ENCODE measurements at places on chromosomes 1 and 21.

- no peak for DNase-seq
These were observed 7.9 kb downstream of the SAMD11 start for GRCh38 chr1:931380-932172.

- no peak for DNase-seq
These were observed 127.9 kb downstream of the CLIC6 start for GRCh38 chr21:34796518-34797200.

- peak; percentile 25 for DNase-seq
These were observed 89.0 kb downstream of the URB2 start for GRCh38 chr1:229714964-229715603.

- DNase-seq, result no peak
These were observed 272.0 kb downstream of the HHIPL2 start for GRCh38 chr1:222275729-222276465.

- no peak for DNase-seq
These were observed 88.0 kb downstream of the SPSB1 start for GRCh38 chr1:9380711-9381110.

GRCh38 chr1:203722909-203723308 lies 42.1 kb upstream of the LAX1 start:
- no peak for DNase-seq

DNA sequence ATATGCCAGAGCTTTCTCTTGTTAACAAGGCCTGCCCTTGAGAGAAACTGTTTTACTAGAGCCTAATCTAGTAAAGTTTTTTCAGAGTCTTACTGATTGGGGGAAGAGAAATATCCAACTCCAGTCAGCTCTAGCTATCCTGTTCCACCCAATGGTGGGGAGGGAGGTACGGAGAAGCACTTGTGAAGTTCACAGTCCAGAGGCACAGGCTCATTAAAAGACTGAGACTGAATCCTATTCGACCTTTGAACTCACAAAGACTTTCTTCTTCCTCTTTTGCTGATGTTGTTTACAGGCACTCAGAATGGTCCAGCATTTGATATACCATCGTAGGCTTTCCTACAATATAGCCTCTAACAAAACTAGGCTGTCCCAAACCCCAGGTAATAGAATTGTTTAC lies 15.5 kb upstream of the SFT2D2 start:
- no peak for DNase-seq

DNA sequence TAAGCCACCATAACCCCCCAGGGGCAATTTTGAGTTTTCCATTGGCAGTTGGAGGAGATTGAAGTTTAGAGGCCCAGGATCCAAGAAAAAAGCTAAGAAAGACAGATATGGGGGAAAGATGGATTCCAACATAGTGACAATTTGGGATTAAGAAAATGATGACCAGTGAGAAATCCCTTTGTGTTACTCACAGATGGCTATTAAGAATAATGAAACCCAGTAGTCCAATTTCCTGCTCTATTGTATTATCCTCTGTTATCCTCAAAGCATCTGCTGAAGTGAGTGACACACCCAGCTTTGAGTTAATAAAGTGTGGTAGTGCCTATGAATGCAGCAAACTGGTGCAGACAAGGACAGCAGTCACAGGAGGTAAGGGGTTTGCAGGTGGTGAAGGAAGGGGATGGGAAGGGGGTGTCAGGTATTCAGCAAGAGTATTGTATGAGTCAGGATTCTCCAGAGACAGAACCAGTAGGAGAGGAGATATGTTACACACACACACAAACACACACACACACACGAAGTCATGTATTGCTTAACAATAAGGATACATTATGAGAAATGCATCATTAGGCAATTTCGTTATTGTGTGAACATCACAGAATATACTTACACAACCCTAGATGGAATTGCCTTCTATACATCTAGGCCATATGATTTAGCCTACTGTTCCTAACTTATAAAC lies 112.4 kb upstream of the VANGL1 start:
- no peak for DNase-seq

DNA sequence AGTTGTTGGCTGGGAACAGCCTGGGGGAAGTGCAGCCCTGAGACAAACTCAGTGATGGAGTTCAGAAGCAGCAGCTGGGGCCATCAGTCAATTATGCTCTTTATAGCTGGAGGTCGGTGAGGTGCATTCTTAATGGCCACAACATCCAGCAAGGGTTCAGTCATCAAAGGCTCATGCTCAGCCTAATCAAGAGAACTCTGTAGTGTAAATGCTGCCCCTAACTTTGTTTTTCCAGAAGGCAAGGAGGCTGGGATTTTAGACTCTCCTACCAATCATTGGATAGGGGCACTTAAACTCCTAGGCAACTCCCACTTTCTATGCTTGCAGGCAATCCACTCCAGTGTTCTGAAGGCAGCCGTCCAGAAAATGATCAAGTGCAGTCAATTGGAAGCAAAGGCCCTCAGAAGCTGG lies 15.0 kb upstream of the RGS4 start:
- DNase-seq, result no peak

- DNase-seq, result no peak
These were observed 23.9 kb upstream of the H3-3A start for GRCh38 chr1:226038661-226039060.

DNA sequence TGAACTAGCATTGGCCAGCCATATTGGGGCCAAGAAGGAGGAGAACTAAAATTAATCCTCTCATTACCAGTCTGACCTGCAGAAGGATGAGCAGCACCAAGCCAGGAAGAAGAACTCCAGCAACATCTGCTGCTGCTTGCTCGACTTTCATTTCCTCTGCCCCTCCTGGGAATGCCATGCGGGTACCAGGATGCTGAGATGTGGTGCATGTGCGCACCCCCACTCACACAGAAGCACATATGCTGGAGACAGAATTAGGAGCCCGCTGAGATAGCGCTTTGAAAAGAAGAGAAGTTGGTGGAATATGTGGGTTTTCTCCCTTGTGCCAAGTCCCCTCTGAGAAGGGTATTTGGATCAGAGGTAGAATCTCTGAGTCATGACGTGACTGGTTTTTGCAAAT lies 70.4 kb downstream of the PLXNA2 start:
- DNase-seq, result no peak

GRCh38 chr1:161719325-161719611 lies 2.1 kb upstream of the FCRLB start:
- DNase-seq, result no peak

DNA sequence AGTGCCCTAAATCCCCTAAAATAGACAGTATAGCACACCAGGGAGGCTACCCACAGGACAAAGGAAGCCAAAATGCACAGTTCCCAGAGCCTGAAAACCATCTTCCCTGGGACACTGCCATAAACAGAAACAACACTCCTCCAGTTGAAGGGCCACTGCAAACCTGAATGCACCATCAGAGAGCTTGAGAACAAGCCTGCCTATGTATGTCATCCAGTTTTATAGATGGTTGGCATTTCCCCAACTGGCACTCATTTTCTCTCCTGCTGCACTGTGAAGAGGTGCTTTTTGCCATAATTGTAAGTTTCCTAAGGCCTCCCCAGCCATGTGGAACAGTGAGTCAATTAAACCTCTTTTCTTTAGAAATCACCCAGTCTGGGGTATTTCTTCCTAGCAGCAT lies 169.0 kb downstream of the AGBL4 start:
- no peak for DNase-seq

GRCh38 chr1:201535046-201535918 lies 3.6 kb upstream of the NAV1 start:
- DNase-seq, result no peak

Data from kidney capillary endothelial cell (primary cell).